ENCODE measurements at places on chromosomes 7 and 10. TPM values are rescaled to one million over a fixed set of nuclear protein-coding genes. Genes with fewer than 3 reads are reported as not detected.

MUC3A gene
- total RNA-seq: 0.06 TPM

SLC13A1 gene
- not detected for total RNA-seq

FMC1 gene
- 30.7 TPM for total RNA-seq

WIPF3 gene
- total RNA-seq: 2.8 TPM

PYROXD2 gene
- 5.3 TPM for total RNA-seq

HOXA5 gene
- not detected for total RNA-seq

EBLN1 gene
- total RNA-seq: not detected

ANKRD7 gene
- total RNA-seq: 1.9 TPM

ERVW-1 gene
- not detected for total RNA-seq

UCMA gene
- total RNA-seq: not detected

FOXI2 gene
- not detected for total RNA-seq

CNPY1 gene
- not detected for total RNA-seq

CLCN1 gene
- total RNA-seq: not detected

TAC1 gene
- total RNA-seq: not detected

CTAGE8 gene
- 0.14 TPM for total RNA-seq

FGFR2 gene
- 20.4 TPM for total RNA-seq

ALOX5 gene
- 12.9 TPM for total RNA-seq

VGF gene
- not detected for total RNA-seq

SUGCT gene
- total RNA-seq: 10.3 TPM

OR9A2 gene
- total RNA-seq: not detected

DKK1 gene
- total RNA-seq: not detected

UMAD1 gene
- 12.1 TPM for total RNA-seq

SSC4D gene
- total RNA-seq: 1.3 TPM

NXPH1 gene
- not detected for total RNA-seq

PPP1R17 gene
- total RNA-seq: not detected

TFR2 gene
- total RNA-seq: 0.25 TPM

AGMO gene
- 0.15 TPM for total RNA-seq

SLC25A40 gene
- 25.8 TPM for total RNA-seq

SPDYE8 gene
- total RNA-seq: not detected

CPA2 gene
- total RNA-seq: 0.67 TPM

GTF2I gene
- 162 TPM for total RNA-seq

ADGRA1 gene
- not detected for total RNA-seq

SNX13 gene
- total RNA-seq: 48.8 TPM

PAPOLB gene
- total RNA-seq: 0.23 TPM

RARRES2 gene
- total RNA-seq: 111 TPM

ZNF277 gene
- 18.6 TPM for total RNA-seq

SEMA3A gene
- 22.4 TPM for total RNA-seq

HOXA4 gene
- total RNA-seq: 0.12 TPM

ZNF804B gene
- 0.14 TPM for total RNA-seq

RNF148 gene
- 0.25 TPM for total RNA-seq

ZNF853 gene
- total RNA-seq: 12.4 TPM

ANKRD61 gene
- total RNA-seq: not detected

HSPA12A gene
- 21.9 TPM for total RNA-seq

ASZ1 gene
- not detected for total RNA-seq

AGAP5 gene
- total RNA-seq: 3.9 TPM

TAS2R41 gene
- total RNA-seq: not detected

MBLAC1 gene
- total RNA-seq: 4.4 TPM

CFAP58 gene
- 5.4 TPM for total RNA-seq

CHAT gene
- total RNA-seq: not detected

SRGN gene
- 102 TPM for total RNA-seq

SPDYE5 gene
- not detected for total RNA-seq

MSMB gene
- not detected for total RNA-seq

ZNF488 gene
- not detected for total RNA-seq

GPR26 gene
- total RNA-seq: not detected

CASTOR2 gene
- 64.4 TPM for total RNA-seq
